ENCODE measurements at places on chromosomes 4 and X.

DNA sequence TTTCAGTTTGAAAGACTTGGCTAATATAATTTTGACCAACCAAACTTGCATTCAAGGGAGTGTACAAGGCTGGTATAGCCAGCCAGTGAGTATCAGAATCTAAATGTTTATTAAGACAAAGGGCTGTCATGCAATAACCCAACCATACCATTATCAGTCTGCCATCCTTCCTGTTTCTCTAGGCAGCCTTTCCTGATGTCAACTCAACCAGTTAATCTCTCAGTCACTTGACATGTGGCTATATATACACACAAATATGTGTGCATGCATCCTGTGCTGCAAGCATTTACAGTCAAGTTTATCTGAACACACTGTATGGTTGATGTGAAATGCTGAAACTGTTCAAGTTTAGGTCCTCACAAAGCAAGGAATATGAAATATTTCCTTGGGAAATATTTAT is 17.2 kb downstream of the BTK start:
- no peak for DNase-seq

DNA sequence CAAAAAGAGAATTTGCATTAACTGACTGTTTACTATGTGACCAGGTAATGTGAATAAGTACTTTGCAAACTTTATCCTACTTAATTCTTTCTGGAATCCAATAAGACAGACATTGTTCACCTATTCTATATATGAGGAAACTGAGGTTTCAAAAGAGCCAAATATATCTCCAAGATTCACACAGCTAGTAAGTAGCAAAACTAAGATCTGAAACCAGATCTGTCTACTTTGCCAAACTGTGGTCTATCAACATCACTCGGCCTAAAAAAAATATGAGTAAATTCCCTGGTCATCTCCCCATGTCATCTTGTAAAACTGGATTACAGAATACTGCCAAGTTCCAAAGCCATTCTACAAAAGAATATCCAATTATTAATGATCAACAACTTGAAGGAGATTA is 52.8 kb downstream of the ANAPC10 start:
- DNase-seq = no peak

DNA sequence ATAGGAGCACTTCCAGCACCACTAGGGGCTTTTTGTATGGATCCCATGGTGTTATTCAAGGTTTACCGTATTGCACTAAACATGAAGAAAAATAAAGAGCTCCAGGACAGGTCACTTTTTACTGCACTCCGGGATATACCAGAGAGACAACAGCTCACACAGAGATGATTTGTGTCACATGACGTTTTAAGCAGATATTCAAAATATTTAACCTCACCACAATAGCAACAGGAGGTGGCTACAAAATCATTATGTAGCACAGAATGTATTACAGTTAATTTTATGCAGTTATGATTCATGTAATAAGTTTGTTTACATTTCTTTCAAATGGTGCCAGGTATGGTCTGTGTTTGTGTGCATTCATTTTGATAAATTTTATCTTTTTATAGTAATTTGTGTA is 100.6 kb downstream of the LUZP4 start:
- no peak for DNase-seq

GRCh38 chr4:127623797-127624083 is 9.0 kb upstream of the INTU start:
- DNase-seq = no peak

DNA sequence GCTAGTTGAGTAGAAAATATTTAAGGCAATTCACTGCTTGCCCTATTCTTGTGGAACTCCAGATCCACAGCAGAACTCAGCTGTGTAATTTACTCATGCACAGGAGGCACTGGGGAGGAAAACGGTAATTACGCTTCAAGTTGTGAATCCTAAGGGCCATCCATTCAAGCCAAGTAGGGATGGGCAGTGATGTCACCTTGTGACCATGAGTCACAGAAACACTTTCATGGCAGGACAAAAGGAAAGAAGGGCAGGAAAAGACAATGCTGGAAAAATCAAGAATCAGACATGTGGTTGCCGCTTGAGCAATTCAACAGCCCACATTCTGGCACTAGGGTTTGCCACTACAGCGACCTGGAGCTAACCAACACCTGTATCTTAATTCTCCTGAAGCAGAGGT is 1.4 kb downstream of the PAQR3 start:
- no peak for DNase-seq

DNA sequence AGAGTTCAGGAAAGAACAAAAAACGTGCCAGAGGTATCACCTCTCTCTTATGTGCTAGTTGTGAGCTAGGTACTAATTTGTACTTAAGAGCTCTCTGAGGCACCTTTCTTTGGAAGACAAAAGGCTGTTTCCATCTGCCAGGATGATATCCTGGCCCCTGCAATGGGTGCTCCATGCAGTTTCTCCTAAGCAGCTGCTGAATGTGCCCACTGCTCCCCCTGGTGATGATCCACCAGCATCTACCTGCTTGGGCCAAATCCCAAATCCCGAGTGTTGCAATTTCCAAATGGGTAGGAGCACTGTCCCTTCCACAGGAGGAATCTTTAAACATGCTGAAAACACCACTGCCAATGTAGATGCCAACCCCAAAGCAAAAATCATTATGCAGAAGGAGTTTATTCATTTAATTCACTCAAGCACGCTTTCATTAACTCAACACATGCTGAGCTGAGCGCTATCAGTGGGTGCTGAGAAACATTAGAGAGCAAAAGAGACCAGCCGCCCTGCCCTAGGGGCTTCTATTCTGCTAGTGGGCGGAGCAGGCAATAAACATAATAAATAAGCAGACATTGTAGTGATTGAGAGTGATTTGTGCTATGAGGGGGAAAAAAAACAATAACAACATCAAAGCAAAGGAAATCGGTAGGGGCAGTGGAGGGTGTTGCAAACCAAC is 69.6 kb upstream of the C4orf50 start:
- no peak for DNase-seq

GRCh38 chr4:128810331-128810870 is 901 bp downstream of the JADE1 start:
- peak; percentile 41 for DNase-seq

DNA sequence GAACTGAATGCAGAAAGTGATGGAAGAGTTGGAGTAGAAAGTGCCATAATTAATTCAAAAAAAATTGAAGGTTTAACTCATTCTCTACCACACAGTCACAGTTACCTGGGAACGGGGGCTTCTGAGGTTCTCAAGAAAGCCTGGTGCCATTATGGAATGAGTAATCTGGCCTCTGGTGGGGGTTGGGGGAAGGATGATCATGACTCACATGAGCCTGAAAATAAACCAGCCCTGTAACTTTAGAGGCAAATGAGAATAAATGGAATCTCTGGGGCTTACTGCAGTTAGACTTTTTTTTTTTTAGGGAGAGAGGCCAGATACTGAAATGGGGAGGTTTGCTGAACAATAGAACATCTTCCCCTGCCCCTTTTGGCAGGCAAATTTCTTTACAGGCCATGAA is 55.3 kb downstream of the SOD3 start:
- peak; percentile 6 for DNase-seq

DNA sequence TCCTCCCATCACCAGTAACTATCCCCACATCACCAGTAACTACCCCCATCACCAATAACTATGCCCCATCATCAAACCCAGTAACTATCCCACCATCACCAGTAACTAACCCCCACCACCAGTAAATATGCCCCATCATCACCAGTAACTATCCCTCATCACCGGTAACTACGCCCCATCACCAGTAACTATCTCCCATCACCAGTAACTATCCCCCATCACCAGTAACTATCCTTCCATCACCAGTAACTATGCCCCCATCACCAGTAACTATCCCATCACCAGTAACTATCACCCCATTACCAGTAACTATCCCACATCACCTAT is 2.9 kb downstream of the ASMTL start:
- DNase-seq = no peak

GRCh38 chrX:131816551-131817136 is 206.5 kb upstream of the STK26 start:
- peak; percentile 91 for DNase-seq

DNA sequence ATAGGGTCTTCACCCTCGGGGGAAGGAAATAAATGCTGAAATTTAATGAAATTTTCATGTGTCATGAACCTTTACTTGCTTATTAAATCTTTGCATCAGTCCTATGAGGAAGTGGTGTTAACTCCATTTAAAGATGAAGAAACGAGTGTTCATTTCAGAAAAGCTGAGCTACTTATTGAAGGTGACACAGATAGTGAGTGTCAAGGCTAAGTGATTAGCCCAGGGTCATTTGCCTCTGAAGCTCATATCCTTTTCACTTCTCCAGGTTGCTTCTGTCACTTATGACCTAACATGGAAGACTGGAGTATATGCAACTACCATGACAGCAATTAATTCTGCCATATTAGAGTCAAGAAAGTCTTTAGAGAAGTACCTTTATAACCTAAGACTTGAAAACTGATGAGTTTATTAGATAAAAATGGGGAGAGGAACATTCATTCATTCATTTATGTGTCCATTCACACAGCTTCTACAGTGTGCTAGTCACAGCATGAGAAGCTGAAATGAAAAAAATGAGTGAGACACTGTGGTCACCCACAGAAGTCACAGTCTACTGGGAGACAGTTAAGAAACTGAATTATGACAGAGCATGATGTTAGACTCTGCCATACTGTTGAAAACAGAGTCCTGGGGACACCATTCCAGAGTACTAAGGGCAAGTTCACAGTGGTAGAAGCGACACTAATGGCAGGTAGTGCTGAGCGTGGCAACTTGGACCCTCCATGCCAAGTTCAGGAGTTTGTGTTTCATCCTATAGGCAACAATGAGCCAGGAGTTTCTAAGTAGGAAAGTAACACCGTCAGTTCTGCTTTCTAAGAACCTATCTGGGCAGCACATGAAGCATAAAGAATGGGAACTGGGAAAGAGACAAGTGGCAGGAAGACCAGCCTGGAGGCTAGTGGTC is 21.3 kb downstream of the ALPK1 start:
- DNase-seq = peak; percentile 41

DNA sequence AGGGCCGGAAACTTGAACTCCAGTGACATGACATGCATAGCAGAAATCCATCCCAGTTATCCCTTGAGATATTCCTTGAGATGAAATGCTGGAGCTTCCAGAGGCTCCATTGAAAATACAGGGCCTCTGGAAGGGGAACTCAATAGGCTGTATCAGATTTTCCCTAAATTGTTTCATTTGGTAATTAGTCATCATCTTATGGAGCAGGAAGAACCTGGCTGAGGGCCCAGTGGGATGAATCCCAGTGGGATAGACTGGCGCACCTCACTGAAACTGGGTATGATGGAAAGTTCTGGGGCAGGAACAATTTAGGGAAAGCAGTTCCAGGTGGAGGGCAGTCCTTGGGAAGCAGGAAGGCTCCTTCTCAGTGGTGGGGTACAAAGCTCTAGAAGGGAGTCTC is 307.8 kb upstream of the DIPK2B start:
- no peak for DNase-seq

DNA sequence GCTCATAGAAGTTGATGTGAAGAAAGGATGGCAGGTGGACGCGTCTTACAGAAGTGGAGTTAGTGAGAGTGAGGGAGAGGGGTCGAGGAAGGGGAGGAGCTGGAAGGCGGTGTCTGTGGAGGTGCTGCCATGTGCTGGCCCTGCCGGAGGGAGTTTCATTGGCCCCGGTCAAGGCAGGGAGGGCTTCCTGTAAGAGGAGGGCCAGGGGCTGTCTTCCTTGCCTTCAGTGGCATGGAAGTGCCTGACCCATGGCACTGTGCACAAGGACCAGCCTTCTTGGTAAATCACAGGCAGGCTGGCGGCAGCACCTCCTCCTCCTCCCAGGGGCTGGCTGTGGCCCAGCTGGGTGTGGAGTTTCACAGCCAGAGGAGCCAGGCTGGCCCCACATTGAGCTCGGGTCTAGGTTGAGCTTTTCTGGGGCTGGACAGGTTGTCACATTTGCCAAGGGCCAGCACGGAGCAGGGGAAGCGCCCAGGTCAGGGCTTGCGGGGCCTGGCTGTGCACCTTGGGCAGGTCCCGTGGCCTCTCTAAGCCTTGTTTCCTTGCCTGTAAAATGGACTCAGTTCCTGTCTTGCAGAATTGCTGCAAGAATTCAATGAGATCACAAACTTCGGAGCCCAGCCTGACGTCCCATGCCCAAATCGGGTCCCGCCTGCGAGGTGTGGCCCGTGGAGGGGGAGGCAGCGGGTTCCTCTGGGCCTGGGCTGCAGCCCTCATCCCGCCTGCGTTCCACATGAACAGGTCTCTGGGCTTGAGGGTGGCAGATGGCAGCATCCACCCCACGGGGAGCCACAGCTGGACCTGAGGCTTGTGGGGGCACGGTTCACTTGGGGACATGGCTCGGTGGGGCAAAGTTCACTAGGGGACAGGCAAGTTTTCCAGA is 7.0 kb downstream of the HTRA3 start:
- DNase-seq = no peak

DNA sequence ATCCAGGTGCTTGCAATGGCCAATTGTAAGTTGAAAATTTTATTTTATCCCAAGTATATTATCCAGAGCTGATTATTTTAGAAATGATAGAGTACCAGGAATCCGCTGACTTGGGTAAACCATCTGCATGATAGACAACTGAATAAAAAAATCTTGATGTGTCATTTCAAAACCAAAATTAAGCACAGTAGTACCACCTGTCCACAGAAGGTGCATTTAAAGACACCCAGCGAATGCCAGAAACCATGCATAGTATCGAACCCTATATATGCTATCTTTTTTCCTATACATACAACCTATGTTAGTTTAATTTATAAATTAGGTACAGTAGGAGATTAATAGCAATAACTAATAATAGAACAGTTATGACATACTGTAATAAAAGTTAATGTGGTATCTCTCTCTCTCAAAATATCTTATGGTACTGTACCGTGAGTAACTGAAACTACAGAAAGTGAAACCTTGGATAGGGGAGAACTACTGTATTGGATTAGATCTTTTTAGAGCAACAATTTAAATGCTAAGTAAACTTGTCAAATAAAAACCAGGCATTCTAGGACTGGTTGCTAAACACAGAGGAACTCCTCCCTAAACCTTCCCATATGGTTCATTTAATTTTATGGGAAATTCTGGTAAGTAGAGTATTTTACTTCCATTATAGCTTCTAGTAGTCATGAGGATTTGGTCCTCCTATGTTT is 6.2 kb downstream of the NEIL3 start:
- no peak for DNase-seq

DNA sequence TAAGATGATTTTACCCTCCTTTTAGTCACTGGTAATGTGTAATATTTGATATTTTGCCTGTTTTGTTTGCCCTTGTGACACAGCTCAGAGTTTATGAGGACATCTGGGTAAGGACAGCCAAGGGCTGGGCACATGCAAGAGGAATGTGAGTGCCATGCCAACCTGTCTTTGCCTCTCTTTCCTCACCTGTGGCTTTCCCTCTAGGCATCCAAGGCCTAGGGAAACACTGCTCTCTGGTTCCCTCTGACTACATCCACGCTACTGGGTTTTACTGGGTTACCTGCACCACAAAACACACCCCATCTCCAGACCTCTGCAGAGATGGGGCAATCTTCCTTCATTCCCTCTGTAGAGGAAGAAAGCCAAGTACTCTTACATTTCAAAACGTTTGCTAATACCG is 7.7 kb downstream of the HPGDS start:
- DNase-seq = no peak

- peak; percentile 66 for DNase-seq
Observed at GRCh38 chr4:143773998-143774895, 73.8 kb upstream of the FREM3 start.

GRCh38 chr4:34512616-34513015 is 1731.7 kb downstream of the ARAP2 start:
- DNase-seq = no peak

Data from activated CD4-positive, alpha-beta T cell treated with anti-CD3 and anti-CD28 coated beads, Interleukin-10, Interleukin-2, amounts not matched to agents 100 ng/mL and 50 ng/mL, durations not matched to agents 16 hours and 8 hours (primary cell).